Bone marrow (tissue), 2 donors: ENCODE measurements at places on chromosomes 6 and 20.
A peak's percentile ranks its signal among the peaks of the same experiment; 100 is the strongest.

DNA sequence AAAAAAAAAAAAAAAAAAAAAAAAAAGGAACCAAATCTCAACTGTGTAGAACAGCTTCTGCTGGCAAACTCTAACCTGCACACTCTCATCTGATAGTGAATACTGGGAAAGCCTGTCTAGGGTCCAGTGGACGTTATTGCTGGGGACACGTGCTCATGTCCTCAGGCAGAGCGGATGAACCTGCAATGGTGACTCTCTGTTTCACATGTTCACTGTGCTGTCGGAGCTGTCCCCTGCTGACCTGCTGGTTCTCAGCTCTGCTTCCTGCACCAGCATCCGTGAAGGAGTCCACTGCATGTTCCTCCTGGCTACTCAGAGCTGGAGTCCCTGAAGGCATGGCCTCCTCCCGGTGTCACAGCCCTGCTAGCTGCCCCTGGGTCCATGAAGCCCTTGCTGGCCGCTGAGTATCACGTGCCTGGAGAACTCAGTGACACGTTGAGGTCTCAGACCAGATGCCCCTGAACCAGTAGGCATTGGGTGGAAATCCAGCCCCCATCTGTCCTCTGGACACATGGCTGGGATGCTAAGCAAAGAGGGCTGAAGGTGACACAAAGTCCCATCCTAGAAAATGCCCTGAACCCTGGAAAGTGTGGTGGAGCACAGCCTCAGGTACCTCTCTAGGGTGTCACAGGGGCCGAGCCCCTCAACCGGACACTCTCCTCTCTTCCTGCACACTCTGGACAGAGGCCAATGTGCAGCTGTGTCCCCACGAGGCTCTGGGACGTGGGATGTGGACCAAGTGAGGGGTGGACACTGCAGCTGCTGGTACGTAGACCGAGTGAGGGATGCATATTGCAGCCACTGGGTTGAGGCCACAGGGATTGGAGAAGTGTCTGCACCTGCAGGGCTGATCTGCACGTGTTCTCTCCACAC, 54.9 kb upstream of the FRMD1 start:
- DNase-seq: no peak

DNA sequence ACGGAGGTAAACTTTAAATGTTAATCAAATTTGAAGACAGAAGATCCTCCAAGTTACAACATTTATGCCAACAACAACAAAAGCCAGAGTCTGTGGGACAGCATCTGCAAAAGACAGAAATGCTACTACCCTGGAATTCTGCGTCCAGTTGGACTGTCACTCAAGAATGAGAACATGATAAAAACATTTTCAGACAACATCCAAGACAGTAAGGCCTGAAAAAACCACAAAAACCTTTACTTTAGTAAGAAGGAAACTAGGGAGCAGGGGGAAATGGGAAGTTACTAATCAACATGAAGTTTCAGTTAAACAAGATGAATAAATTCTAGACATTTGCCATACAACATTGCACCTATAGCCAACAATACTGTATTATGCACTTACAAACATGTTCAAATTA, 77.6 kb downstream of the MLIP start:
- DNase-seq: no peak

GRCh38 chr6:46128476-46128875, 1.3 kb upstream of the ENPP4 start:
- no peak for DNase-seq

DNA sequence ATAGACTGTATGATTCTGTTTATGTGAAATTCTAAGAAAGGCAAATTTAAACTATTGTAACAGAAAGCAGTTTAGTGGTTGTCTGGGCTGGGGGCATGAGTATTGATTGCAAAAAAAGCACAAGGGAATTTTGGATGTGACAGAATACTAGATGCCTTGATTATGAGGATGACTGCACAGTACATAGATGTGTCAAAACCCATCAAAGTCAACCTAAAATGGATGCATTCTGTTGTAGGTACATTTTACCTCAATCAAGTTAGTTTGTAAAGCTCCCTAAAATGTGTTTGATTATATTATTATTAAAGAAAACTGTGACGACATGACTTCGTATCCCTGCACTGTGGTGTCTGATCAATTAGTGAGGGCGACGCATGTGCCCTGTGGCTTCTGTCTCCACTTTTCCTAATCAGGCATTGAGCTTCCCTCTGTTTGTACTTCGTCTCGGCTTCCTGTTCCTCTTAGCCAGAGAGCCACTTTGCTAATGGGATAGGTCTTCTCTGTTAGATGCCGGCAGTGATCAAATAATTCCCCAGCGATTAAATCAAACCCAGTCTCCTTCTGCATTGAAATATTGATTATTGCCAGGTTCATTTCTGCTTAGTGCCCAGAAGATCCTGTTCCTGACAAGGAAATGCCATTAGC, 118.3 kb upstream of the GGTLC1 start:
- no peak for DNase-seq

DNA sequence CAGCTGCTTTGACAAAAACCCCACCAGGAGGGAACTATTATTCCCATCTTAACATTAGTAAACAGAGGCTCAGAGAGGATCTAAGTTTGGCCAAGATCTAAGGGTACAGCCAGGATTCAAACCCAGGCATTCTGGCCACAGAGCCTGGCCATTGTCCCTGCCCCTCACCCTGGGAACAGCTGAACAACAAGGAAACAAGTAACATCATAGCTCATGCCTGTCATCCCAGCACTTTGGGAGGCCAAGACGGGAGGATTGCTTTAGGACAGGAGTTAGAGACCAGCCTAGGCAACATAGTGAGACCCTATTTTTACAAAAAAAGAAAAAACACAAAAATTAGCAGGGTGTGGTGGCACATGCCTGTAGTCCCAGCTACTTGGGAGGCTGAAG, 27.5 kb downstream of the TOX2 start:
- no peak for DNase-seq

DNA sequence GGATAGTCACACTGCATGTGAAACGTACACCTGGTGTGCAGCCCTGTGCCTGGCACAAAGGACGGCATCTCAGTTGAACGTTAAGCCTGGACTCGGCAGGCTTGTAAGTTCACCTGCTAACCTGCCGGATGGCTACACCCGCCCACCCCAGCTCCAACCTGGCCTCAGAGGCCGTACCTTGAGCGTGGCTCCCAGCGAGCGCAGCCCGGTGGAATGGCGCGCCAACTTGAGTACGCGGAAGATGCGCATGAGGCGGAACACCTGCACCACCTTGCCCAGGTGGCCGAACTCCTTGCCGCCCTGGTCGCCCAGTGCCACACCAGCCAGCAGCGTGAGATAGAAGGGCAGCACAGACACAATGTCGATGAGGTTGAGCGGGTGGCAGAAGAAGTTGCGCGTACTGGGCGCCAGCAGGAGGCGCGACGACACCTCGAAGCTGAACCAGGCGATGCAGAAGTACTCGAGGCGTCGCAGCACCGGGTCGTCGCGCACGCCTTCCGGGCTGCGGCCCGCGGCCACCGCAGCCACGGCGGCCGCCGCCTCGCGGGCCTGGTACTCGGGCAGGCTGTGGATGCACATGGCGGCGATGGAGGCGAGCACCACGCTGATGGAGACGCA, 3.3 kb downstream of the KCNS1 start:
- DNase-seq: no peak

DNA sequence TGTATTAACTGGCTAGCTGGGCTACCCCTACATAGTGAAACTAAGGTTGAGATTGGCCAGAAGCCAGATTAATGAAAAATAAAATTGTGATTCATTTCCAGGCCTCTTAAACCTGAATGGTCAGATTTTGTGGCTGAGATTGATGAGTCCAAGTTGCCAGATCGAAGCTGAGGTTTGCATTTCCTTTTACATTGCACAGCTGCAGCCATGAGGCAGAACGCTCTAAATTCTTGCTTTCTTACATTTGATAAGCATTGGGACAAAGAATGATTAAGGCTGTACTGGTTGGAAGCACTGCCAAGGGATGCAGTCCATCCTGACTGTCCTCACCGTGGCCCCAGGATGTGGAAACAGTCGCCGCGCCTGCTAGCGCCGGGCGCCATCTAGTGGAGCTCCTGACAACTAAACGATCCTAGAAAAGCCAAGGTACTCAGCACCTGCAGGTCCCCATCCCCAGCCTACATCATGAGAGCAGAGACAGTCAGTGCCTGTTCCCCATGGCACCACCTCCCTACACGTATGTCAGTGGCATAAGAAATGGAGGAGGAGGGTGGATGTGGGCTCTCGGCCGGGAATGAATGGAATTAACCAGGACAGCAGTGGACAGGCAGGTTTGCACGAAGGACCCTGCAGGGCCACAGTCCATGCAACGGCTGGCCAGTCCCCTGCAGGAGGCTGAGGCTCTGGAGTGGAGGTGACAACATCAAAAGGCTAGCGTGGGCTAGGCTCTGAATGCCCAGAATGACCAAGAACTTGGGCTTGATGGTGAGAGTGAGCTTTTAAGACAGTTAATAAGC, 19.0 kb downstream of the PXDC1 start:
- DNase-seq: peak; percentile 11
